KBM-7 (cell line): ENCODE measurements at places on chromosomes 2 and 18.
A peak's percentile ranks its signal among the peaks of the same experiment; 100 is the strongest.

GRCh38 chr2:43269706-43270105, 43.3 kb upstream of the ZFP36L2 start:
- no peak for DNase-seq

DNA sequence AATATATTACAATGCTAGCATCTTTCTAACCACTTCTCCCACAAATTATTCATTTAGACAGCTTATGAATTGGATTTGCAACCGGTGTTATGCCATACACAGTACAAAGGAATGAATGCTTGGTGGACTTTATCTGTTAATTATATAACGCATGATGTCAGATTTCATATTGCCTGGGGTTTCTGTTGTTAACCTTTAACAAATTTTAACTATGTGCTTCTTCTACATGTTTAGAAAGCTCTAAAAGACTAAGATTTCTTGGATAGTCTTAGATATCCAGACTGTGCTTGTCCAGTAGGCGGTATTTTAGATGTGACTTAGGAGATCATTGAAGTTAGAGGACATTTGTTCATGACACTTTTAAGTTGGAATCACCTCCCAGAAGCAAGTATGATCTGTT, 976.3 kb downstream of the TMEM182 start:
- DNase-seq: no peak

DNA sequence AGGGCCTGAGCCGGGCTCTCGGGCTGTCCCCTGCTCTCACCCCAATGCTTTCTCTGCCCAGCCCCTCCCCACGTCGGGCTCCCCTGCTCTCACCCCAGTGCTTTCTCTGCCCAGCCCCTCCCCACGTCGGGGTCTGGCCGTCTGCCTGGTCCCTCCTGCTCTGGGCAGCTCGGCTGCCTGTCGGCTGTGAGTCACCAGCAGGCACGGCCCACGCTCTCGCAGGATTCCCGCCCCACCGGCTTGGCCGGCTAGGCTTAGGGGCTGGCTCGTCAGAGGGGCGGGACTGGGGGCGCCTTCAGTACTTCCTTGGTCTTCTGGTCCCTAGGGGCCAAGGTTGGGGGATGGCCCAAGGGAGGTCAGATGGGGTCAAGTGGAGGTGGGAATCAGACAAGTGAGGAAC, 3.3 kb downstream of the BOK start:
- DNase-seq: no peak

GRCh38 chr2:237866101-237866621, 6.7 kb downstream of the RAMP1 start:
- DNase-seq: no peak

- no peak for DNase-seq
Measured at GRCh38 chr2:112162341-112162740, 24.2 kb downstream of the FBLN7 start.

DNA sequence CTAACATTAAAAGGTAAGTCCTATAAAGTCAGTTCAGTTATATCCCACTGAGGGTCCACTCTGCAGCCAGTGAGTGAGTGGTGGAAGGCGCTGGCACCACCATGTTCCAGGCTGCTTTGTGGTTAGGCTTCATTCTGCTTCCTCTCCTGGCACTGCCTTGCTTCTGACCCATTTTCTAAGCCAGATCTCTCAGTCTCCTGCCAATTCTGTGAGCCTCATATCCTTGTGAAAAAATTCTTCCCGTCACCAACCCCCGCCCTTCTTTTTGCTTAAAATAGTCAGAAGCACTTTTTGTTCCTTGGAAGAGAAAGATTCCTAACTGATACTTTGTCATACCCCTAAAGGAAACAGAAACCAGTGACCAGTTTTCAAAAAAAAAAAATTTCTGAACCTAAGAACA, 139.8 kb upstream of the NCK2 start:
- no peak for DNase-seq

GRCh38 chr18:10705291-10705690, 179.5 kb downstream of the NAPG start:
- DNase-seq: no peak

DNA sequence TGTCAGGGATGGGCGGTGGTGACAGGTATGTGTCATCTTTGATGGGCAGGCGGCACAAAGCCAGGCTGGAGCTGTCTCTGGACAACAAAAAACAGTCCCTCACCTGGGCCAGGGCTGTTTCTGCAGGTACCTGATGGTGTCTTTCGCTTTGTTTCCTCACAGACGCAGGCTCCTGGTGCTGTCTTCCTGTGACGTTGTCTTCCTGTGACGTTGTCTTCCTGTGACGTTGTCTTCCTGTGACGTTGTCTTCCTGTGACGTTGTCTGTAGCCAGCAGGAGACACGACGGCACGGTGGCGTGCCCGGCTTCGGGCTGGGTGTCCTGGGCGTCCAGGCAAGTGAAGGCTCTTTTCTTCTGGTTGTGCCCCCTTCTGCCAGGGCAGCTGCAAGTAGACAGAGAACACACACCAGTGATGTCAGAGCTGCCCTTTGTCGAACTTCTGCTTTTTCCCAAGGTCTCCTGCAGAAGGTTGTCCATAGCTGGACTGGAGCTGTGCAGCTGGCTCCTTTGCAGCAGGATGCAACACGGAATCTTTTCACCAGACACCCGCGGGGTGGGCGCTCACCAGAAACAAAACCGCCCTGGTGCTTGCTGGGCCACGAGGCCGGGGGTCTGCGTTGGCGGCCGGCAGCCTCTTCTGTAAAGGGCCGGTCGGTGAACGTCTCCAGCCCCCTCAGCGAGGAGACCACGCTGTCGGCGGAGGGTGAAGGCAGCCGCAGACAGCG, 21.1 kb downstream of the GPR35 start:
- DNase-seq: peak; percentile 23

GRCh38 chr18:8791171-8791651, 85.9 kb downstream of the MTCL1 start:
- DNase-seq: no peak

GRCh38 chr2:2187196-2187595, 143.9 kb downstream of the MYT1L start:
- DNase-seq: no peak

DNA sequence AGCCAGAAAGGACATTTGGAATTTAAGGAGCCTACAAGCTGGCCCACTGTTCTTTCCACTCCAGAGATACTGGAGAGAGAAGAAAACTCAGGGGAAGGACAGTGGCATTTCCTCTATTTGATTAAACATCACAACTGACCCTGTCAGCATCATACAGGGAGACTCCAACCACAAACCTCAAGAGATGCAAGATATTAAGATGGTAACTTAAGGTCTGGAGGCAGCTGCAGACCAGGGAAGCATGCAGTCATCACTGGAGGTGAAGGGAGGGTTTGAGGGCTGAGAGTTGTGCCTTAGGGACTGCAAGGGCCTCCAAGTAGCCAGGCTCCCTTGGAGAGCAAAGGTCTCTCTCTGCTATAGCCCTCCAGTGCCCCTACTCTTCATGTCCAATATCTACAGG, 67.4 kb downstream of the RNF152 start:
- DNase-seq: no peak

DNA sequence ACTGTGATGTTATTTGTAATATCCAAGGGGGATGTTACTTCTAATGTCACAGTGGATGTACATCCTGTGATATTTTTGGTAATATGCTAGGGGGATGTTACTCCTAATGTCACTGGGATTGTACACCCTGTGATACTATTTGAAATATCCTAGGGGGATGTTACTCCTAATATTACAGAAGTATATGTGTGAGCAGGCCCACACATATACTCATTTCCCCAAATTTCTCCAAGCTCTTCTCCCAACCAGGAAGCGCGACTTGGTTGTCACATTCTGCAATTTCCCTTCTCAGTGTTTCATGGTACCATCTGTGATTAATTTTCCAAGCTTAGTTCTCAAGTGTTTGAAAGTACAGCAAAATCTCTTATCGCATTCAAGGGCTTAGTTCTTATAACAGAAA, 29.5 kb upstream of the CHN1 start:
- no peak for DNase-seq

DNA sequence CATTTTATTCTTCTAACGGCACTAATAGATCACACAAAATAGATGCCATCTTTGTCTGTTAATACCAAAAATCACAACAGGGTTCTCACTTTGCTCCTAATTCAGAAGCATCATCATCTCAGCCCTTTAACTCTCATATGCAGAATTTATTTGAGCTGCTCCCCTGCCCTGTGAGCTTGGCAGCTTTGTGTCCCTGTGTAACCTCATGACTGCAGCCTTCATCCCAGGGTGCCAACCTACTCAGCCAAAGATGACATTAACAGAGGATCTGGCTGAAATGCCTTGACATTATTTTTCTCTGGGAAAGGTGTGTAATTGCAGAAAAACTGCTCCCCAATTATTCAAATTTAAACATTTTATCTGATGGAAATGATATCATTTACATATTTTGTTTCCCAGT, 319.4 kb downstream of the NRXN1 start:
- DNase-seq: no peak

DNA sequence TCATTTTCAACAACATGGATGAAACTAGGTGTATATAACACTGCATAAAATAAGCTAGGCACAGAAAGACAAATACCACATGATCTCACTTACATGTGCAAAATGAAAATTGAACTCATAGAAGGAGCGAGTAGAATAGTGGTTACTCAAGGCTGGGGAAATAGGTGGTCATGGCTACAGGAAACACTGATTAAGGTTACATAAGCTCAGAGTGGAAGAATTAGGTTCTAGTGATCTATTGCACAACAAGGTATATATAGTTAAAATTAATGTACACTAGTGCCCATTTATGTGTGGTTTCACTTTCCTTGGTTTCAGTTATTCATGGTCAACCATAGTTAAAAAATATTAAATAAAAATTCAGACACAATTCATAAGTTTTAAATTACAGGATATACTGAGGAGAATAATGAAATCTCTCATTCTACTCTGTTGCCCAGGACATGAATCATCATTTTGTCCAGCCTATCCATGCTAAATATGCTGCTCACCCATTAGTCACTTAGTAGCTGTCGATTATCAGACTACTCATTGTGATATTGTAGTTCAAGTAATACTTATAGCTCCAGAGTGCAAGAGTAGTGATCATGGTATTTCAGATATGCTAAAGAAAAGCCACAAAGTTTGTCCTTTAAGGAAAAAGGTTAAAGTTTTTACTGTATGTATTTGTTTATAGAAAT, 1530.9 kb upstream of the LRRTM1 start:
- no peak for DNase-seq

DNA sequence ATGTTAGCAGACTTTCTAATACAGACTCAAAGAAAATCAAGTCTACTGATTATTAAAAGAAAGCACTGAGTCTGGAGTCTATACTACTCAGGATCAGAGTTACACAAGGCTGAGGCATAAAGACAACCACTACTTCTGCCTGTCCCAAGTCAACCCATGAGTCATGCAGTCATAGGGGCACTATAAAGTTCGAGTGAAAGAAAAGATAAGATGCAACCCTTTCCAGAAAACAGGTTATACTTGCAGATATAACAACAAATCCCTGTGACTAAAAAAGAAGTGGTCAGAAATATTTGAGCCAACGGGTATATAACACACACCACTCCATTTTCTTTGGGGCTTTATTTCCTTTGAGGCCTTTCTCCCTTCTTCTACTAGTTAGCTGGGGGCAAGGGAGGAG, 18.6 kb upstream of the SCRN3 start:
- no peak for DNase-seq

DNA sequence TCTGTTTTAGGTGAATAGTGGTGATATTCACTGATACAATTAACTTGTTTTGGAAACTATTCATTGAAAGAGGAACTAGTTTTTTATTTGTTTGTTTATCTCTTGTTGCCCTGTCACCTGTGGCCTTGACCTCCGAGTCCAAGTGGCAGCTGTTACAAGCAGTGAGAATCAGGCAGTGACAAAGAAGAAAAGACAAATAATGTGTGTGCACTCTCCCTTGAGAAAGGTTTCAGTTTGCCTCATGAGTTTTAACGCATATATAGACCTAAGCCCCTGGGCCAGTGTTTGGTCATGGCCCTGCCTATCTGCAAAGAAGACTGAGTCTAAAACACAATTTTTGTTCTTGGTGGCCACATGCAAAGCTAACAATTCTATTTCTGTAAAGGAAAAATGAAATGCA, 15.3 kb downstream of the KYNU start:
- DNase-seq: no peak

GRCh38 chr18:10201226-10201625, 253.2 kb upstream of the APCDD1 start:
- no peak for DNase-seq

- DNase-seq: peak; percentile 69
Measured at GRCh38 chr2:96320728-96321622, 4.1 kb upstream of the ITPRIPL1 start.

DNA sequence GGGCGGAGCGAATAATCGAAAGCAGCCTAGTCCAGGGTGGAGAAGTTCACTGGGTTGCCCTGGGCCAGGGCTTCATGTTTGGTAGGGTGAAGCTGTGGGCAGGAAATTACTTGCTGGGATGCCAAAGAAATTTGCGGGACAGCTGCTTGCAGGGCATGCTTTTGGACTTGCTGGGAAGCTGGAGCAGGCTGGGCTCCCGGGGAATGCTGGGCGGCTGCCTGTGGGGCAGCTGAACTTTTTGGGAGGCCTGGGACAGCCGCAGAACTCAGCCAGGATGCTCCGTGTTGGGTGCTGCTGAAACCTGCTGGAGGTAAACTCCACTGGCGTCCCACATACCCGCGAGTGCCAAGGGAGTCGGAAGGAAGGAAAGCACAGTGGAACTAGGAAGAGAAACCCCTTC, 31.9 kb downstream of the ASB1 start:
- no peak for DNase-seq

DNA sequence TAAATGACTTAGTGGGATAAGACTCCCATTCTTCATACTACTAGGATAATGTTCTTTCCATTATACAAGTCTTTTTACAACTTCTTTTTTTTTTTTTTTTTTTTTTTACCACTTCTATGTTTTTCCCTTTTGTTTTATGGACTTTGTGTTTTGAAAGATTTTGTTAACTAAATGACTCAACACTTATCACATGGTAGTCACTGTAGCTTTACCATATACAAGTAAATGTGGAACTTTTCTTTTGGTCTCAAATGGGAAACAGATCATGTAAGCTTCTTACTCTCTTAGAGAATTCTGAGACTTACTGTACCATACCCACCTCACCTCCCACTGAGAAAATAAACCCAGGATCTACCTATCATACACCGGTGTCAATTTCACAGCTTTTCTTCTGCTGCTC, 590.3 kb upstream of the CDH2 start:
- DNase-seq: no peak

GRCh38 chr2:13115643-13116042, 398.9 kb downstream of the TRIB2 start:
- no peak for DNase-seq

GRCh38 chr2:217471319-217471718, 531.5 kb downstream of the TNS1 start:
- DNase-seq: no peak

DNA sequence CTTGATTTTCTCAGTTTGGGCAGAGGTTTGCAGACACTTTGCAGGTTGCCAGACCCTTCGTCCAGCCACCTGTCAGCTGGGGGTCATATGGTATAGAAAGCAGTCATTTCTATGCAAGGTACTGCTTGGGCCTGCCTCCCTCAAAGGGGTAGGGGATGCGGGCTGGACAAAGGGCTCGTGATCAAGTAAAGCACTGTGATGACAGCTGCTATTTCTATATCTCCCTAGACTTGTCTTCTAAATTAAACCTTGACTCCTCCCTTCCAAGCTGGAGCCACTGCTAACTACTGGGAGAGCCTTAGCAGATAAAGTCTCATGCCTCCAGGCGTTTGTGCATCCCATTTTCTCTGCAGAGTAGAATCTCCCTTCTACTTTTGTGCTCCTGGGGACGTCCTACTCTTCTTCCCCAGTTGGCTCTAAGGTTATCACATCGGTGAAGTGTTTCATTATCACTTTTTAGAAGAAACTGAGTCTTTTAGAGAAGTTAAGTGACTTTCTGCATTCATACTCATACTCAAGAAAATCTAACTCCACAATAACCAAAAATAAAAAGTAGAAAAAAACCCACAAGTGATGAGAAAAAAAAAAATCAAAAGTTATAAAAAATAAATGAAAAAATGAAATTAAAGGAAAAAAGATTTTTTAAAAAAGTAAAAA, 710 bp upstream of the XRCC5 start:
- no peak for DNase-seq
